ENCODE measurements at places on chromosomes 6 and 20. TPM values are rescaled to one million over a fixed set of nuclear protein-coding genes. Genes with fewer than 3 reads are reported as not detected.
A peak's percentile ranks its signal among the peaks of the same experiment; 100 is the strongest.

GRCh38 chr20:13549451-13549850, 89.3 kb downstream of the TASP1 start:
- no peak for DNase-seq
- H3K4me3 ChIP-seq, result no peak overlapping the region
- H3K36me3 ChIP-seq, result no peaks in the 10 kb centered on the region

PDE10A gene
- 2.0 TPM for total RNA-seq

DNA sequence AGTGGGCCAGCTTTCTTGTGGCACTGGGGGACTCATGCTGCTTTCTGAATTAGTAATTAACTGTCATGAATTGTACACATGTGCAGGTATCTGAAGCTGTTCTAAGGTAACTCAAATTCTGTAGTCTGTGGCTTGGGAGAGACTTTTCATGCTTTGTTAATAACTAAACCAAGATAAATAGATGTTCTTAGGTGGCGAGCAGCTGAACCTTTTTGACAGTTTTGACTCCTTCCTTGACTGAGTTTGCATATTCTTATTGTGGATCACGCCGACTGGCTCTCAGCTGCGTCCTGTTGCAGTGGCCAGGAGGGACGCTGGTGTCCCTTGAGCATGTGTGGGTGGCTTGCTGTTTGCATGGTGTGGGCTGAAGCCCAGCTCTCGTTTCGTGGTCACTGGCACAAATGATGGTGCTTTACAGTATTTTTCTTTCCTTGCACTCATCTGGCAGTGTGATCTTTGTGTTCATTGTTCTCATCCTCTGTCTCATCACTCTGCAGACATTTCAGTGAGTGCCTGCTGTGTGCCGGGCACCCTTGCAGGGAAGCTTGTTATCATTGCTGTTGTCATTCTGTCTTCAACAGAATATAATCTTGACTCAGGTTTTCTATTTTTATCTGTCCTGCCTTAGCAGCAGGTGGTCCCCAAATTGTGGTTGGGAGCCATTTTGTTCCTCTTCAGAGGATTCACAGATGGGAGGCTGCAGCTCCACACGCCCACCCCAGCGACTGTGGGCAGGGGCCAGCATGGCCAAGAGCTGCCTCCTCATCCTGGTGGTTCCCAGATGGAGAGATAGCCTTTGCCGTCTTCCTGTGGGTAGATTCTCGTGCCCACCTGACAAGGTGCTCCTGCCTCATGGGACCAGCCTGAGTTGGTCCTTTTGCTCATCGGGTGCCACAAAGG, 39.6 kb downstream of the DUSP22 start:
- DNase-seq, result no peak
- peaks cover 2% of the 10 kb centered on the region for H3K27me3 ChIP-seq

DNA sequence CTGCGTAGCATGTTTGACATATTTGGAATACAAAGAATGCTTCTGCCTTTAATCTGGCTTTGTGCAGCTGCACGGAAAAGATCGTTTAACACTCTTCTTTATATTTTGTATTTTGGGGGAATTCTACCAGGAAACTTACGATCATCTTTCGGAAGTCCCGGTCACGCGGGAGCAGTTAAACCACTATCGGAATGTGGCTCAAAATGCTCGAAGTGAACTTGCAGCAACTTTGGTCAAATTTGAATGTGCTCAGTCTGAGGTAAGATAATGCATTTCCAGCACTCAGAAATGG, 42.3 kb downstream of the CCDC170 start:
- no peak for DNase-seq
- H3K27ac ChIP-seq, result no peak overlapping the region
- no peaks in the 10 kb centered on the region for H3K27me3 ChIP-seq
- H3K4me1 ChIP-seq, result peaks cover 12% of the 10 kb centered on the region

GRCh38 chr6:34110610-34111009, 35.3 kb downstream of the GRM4 start:
- no peaks in the 10 kb centered on the region for H3K4me1 ChIP-seq
- H3K27me3 ChIP-seq, result peaks cover 76% of the 10 kb centered on the region
- H3K4me3 ChIP-seq, result no peak overlapping the region
- no peaks in the 10 kb centered on the region for H3K36me3 ChIP-seq

DNA sequence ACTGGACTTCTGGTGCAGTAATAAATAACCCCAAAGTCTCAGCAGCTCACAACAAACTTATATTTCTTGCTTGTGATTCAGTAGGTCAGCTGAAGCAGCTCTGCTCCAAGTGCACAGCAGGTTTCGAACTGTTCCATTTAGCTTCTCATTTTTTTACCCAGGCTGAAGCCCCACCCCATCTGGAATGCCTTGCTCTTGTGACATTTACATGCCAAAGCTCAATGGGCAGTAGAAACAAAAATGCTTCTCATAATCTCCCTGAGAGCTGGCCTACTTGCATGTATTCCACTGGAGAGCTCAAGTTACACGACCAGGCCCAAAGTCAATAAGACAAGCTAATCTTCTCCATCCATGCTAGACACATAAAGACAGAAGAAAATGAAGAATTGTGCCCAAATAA, 165.2 kb downstream of the HAO1 start:
- no peak overlapping the region for H3K4me3 ChIP-seq
- no peak overlapping the region for H3K27ac ChIP-seq
- H3K27me3 ChIP-seq, result no peaks in the 10 kb centered on the region
- peaks cover 6% of the 10 kb centered on the region for H3K36me3 ChIP-seq
- no peaks in the 10 kb centered on the region for H3K4me1 ChIP-seq

DNA sequence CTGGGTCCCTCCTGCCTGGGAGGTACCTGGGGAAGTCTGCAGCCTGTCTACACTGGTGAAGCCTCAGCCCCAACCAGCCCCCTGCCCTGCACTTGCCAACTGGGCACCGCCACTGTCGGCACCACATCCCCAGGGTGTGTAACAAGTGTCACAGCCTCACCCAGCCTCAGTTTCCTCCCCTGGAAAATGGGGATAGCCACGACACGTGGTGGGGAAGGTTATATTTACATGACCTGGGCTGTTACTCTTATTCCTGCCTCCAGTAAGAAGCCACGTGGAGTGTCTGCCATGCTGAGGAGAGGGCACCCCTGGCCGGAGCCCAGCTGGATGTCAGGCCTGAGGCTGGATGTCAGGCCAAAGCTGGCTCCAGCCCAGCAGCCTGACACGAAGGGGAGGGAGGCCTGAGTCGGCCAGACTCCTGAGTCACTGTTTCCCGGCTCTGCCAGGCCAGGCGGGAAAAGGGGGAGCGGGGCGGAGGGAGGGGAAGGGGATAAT, 44.9 kb downstream of the SNAI1 start:
- peaks cover 59% of the 10 kb centered on the region for H3K4me1 ChIP-seq
- H3K27ac ChIP-seq, result peak overlapping the region; percentile 86
- H3K27me3 ChIP-seq, result peaks cover 3% of the 10 kb centered on the region

GRCh38 chr6:30572148-30572547, 906 bp downstream of the ABCF1 start:
- H3K4me1 ChIP-seq, result peaks cover 53% of the 10 kb centered on the region
- peak overlapping the region; percentile 96 for H3K27ac ChIP-seq
- peaks cover 2% of the 10 kb centered on the region for H3K27me3 ChIP-seq
- H3K36me3 ChIP-seq, result peaks cover 7% of the 10 kb centered on the region
- H3K4me3 ChIP-seq, result peak overlapping the region; percentile 93

TNF gene
- total RNA-seq, result not detected

TRIM10 gene
- not detected for total RNA-seq

KCNQ2 gene
- total RNA-seq, result not detected

PBOV1 gene
- total RNA-seq, result not detected

ATAT1 gene
- 9.0 TPM for total RNA-seq

KCNK5 gene
- not detected for total RNA-seq

- H3K27me3 ChIP-seq, result no peaks in the 10 kb centered on the region
- H3K36me3 ChIP-seq, result peaks cover 20% of the 10 kb centered on the region
- H3K27ac ChIP-seq, result no peak overlapping the region
- no peaks in the 10 kb centered on the region for H3K4me1 ChIP-seq
Observed at GRCh38 chr6:90516074-90516660, 70.7 kb downstream of the MAP3K7 start.

DNA sequence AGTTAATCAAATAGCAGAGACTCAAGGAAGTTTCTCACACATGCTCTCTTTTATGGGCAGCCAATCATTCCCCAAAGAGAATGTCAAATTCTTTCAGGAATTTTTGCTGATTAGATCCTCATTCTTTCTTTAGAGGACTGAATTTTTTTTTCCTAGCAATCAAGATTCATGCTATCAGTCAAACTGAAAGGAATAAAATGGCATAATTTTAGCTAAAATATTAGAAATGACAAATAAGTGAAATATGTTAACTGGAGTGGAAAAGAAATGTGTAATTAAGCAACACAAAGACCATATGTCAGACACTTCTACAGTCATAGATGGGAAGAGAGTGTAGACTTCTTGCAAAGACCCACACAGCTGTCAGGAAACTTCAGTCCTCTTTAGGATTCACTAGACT, 242.3 kb upstream of the RNF217 start:
- no peak for DNase-seq
- H3K27me3 ChIP-seq, result no peaks in the 10 kb centered on the region
- no peaks in the 10 kb centered on the region for H3K4me1 ChIP-seq
- H3K27ac ChIP-seq, result no peak overlapping the region
- no peaks in the 10 kb centered on the region for H3K36me3 ChIP-seq

SLC32A1 gene
- not detected for total RNA-seq

PLCB4 gene
- total RNA-seq, result 71.8 TPM

GRCh38 chr6:35477551-35478179, 9.5 kb downstream of the RPL10A start:
- H3K4me3 ChIP-seq, result no peak overlapping the region
- H3K4me1 ChIP-seq, result no peaks in the 10 kb centered on the region
- DNase-seq, result no peak
- H3K27ac ChIP-seq, result no peak overlapping the region
- no peaks in the 10 kb centered on the region for H3K36me3 ChIP-seq

DNA sequence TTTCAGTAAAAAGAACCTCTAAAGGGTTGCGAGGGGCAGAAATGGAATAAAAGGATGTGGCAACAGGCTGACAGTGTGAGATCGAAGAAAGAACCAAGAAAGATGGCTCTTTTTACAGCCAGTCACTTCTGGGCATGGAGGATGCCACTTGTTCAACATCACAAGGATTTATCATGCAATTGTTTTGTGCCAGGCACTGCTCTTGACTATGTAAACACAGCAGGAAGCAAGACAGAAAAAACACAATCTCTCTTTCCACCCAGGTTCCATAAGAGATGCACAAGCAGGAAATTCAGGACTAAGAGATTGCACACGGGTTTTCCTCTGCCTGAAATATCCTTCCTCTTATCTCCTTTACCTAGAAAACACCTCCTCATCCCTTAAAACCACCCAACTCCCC, 38.0 kb downstream of the FOXA2 start:
- no peak overlapping the region for H3K4me3 ChIP-seq
- no peaks in the 10 kb centered on the region for H3K4me1 ChIP-seq
- H3K27ac ChIP-seq, result no peak overlapping the region
- H3K36me3 ChIP-seq, result no peaks in the 10 kb centered on the region
- no peak for DNase-seq

- peaks cover 44% of the 10 kb centered on the region for H3K4me1 ChIP-seq
- H3K27me3 ChIP-seq, result no peaks in the 10 kb centered on the region
- DNase-seq, result no peak
- H3K27ac ChIP-seq, result no peak overlapping the region
- H3K36me3 ChIP-seq, result no peaks in the 10 kb centered on the region
- H3K4me3 ChIP-seq, result no peak overlapping the region
Observed at GRCh38 chr6:44226368-44227147, 3.2 kb downstream of the SLC29A1 start.

FAM83C gene
- total RNA-seq, result not detected

- no peak for DNase-seq
- no peak overlapping the region for H3K27ac ChIP-seq
- no peak overlapping the region for H3K4me3 ChIP-seq
- peaks cover 4% of the 10 kb centered on the region for H3K27me3 ChIP-seq
- 0 out of 2 replicates have a peak, but pooled peaks cover 8% of the 10 kb centered on the region for H3K36me3 ChIP-seq
Observed at GRCh38 chr20:61460261-61461052, 208.4 kb downstream of the CDH4 start.

DNA sequence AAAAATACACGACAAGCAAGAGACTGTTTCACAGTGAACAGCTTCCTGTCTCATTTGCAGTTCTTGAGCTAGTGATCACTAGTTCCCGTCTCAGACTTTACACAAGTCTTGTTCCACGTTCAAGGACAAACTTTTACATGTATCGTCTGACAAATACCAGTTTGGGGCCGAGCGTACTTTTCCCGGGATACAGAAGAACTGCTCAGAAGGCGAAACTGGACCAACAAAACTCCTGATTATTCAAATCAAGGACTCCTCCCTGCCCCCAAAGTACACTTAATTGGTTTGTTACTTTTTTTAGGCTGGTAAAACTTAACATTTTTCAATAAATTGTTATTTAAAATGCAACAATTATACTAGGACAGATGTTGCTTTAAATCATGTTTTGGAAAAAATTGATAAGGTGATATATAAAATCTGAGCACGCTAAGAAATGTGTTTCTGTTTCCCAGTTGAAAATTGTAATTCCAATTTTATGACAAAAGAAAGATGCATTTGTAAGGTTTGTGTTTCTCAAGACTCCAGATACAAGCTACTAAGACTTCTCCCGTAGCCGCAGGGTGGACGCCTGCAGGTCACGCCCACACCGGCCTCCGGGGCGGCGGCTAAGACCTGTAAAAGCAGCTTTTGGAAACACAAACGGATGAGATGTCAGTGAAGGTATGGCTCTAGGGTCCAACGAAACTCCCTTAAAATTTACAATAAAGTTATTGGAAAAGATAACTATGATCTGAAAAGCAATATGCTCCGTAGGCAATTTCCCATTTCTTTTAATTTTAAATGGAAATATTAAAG, 16.8 kb upstream of the TCFL5 start:
- no peak overlapping the region for H3K4me3 ChIP-seq
- H3K27ac ChIP-seq, result no peak overlapping the region
- peaks cover 12% of the 10 kb centered on the region for H3K36me3 ChIP-seq
- no peak for DNase-seq

Data from HFFc6 (cell line).